Stimulated activated CD4-positive, alpha-beta T cell treated with anti-CD3 and anti-CD28 coated beads, Interleukin-2, amount 100 ng/mL, for 24 hours (primary cell): ENCODE measurements at places on chromosomes 5 and 9.

- no peak for DNase-seq
These were observed 1.2 kb downstream of the ROR2 start for GRCh38 chr9:91948597-91949391.

DNA sequence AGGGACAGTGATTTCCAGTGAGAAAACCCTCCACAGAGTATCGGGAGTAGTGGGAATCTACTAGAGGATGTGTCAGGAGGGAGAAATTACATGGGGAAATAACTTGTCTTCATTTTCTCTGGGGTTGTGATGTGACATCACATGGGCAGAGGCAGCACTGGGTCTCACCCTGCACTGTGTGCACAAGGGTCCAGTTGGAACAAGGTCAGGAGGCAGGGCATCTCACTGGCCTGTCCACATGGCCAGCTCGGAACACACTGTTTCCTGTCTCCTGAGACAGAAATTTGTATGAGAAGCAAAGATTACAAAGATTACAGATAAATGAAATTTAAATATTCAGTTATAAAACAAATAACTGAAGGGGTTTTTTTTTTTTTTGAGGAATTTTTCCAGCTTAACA lies 62.6 kb upstream of the ECM2 start:
- DNase-seq: no peak

- DNase-seq: no peak
These were observed 387.9 kb upstream of the DAP start for GRCh38 chr5:11148810-11149539.

DNA sequence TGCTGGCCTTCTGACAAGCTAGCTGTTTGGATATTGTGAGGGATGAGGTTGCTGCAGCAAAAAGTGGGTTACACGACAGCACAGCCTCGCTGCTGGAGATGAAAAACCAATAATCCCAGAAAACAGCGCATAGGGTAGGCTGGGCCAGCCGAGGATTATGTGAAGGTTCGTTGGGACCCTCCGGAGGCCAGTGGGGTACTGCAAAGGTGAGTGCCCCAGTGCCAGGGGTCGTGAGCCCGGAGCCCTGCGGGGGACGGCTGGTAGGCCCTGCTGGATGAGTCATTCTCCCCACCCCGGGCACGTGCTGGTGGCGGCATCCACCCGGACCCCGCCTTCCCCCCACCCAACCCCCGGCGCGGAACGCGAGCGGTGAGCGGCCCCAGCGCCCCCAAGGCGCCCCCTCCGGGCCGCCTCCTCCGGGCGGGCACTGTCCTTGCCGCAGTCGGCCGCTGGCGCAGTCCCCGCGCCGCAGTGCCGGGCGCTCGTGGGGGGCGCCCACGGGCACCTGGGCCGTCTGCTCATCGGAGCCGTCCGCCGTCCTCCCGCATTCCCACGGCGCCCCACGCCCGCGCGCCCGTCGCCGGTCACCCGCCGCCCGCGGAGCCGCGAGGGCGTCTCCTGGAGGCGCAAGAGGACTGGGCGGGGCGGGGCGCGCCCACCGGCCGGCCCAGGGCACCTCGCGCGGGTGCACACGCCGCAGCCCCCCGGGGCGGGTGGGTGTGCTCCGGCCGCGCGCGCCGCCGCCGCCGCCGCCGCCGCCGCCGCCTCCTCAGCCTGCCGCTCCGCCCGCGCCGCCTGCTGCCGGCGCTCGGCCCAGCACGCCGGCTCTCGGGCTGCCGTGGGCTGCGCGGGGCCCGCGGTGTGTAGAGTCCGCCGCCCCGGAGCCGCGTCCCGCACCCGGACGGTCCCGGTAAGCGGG lies at the start of gene PHF24:
PHF24 (plus strand) TSS at position 794 of the 919 bp plus-strand sequence. CDS start 13,014 bp downstream, outside the sequence.
- peak; percentile 25 for DNase-seq

DNA sequence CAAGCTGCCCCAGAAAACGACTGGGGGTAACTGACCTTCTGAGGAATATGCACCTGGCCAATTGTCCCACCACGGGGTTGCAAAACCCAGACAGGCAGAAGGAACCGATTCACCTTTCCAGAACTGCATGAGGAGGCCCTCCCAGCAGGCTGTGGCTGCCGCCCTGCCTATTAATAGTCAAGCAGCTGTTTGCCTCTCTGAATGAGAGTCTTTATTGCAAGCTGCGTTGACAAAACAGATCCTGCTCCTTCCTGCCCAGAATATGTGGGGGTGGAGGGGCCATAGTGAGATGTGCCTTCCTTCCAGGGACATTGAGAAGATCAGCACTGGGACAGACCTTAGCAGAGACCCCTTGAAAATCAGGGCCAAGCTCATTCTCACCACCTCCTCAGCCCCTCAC lies 18.3 kb upstream of the TCOF1 start:
- DNase-seq: no peak

DNA sequence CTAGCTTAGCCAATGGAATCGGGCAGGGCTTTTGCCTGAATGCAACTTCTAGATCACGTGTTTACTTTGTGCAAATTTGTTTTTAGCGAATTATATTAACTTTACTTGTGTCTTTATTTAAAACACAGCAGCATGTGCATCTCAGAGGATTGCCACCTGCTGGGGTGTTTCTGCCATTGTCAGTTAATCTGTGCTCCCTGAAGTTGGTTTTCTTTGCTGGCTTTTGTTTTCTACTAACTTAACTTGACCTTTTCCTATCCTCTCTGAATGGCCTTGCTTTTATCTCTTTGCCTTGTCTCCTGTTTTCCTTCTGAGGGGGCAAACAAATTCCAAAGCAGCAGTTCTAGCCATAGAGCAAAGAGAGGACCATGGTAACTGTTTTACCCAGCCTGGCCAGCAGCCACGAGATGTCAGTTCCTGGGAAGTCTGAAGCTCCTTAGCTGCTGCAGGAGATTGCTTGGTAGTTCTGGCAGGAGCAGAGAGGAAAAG lies 67.6 kb downstream of the ARHGEF28 start:
- DNase-seq: no peak

DNA sequence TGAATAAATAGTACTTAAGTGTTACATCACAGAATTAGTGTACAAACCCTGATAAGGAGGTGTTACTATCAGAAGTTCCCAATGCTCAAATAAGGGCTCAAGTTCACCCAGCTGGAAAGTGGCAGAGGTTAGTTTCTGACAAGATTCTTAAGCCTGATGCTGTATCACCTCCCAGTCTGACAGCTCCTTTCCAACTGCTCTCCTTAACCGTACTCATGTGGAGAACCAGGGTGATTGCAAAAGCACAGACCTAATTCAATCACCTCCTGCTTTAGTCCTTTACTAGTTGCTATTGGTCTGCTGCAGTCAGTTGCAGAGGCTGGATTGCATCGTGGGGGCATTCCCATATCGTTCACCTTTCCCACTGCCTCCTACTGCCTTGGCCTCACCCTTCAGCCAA lies 100.4 kb upstream of the ZNF618 start:
- DNase-seq: no peak

GRCh38 chr5:15948190-15948589 lies 231.4 kb downstream of the MARCHF11 start:
- DNase-seq: no peak

DNA sequence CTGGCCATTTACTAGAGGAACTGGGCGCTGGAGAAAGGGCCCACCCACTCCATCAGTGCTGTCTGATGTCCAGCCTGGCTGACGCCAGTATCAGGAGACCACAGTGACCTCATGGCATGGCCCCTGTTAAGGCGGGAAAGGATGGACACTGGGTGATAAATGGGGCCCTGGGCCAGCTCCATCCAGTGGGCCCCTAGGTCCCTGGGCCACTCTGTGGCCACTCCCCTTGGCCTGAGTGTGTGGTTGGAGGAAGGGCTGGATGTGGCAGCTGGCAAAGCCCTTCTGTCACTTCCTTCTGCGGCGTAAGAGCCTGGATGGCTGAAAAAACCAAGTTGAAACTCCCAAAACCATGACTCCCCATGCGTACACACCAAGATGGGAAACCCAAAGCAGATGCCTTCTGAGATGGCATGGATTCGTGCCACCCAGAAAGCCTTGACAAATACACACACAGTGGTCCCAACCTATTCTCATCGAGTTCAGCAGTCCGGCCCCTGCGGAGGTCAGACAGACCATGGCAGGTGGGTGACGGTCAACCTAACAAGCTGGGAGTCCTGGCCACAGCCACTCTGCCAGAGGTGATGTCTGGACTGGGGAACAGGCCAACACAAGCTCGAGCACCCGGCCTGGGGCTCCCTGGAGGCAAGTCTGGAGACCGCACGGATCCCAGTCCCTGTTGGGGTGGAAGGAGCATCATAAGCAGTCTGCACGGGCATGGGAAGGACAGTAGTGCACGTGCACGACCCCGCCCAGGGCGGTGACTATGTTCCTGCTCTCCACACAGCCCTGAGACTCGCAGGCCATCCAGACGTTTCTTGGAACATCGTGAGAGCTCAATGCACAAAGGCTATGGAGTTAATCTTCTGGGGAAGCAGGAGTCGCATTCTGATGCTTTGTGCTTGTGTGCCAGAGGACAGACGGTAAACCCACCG lies 45.2 kb upstream of the NOTCH1 start:
- DNase-seq: no peak

DNA sequence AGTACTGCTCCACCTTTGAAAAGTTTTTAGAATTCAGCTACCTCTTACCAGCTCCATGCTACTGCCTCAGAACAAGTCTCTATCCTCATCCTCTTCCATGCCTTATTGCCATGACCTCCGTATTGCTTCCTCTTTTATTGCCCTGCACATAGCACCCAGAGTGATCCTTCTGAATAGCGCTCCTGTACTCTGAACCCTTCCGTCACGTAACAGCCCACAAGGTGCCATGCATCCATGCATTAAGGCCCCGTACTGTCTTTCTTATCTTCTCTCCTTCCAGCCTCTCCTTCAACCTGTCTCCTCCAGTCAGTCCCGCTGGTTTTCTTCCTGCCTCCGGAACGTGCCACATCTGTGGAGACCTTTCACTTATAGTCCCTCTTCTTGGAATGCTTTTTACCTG lies 273.3 kb upstream of the SEMA6A start:
- no peak for DNase-seq

GRCh38 chr5:15214010-15214409 lies 286.0 kb upstream of the FBXL7 start:
- no peak for DNase-seq

GRCh38 chr5:154209591-154210081 lies 19.1 kb downstream of the GALNT10 start:
- DNase-seq: no peak

DNA sequence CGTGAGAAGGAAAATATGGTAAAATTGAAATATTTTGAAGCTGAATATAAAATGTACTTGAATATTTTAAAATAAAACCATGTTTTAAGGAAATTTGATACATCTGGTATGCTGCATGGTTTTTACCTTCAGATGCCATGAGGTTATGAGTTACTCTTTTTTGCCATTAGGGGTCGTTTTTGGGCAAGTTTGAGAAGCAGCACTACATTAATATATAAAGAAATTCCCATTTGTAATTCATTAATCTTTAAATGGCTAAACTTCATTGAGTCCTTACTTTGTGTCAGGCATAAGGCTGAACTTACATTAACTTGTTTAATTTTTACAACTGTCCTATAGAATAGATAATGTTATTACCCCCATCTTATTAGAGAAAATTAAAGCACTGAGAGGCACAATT lies 152.3 kb downstream of the KDM4C start:
- no peak for DNase-seq

DNA sequence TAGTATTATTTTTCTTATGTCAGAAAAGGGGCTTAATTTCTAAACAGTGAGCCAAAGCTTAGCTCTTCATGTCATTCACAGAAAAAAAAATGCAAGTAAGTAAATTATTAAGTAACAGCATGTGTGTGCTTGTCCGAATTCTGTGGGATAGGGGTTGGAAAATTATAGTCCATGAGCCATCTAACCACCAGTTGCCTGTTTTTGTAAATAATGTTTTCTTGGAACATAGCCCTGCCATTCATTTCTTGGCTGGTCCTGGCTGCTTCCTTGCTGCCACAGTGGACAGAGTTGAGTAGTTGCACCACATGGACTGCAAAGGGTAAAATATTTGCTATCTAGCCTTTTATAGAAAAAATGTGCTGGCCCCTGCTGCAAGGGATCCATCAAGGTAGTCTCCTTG lies 513.7 kb upstream of the WWC1 start:
- DNase-seq: no peak

DNA sequence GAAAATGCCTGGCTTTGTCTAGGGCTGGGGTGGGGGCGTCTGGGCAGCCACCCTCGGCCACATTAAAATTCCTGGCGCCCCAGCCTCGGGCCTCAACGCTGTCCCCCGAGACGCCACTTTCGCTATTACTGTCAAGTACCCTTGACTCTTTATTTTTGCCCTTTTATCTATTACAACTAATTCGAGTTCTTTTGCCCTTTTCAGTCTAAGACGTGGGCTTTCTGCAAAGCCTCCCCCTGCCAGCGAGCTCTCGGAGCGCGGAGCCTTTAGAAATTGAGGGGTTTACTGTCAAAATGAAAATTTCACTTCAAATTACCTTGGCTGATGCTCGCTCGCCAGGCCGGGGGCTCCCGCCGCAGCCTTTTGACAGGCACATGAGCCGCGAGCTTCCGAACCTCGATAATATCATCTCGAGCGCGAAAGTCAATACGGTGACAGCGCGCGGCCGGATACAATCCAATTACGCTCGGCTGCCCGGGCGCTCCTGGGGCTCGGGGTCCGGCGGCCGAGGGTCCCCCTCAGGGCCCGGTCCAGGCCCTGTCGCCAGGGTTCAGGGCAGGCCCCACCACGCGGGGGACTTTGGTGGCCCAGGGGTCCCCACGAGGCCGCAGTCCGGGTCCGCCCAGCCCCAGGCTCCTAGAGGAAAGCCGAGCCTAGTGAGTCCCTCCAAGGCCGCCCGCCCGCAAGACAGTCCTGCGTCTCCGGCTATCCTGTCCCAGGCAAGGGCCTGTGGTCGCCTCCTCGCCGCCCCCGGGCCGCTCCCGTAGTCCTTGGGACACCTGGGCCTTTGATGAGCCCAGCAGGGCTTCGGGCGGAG lies 6.7 kb downstream of the IRX4 start:
- no peak for DNase-seq

GRCh38 chr9:129489838-129490582 lies 130.9 kb downstream of the C9orf50 start:
- peak; percentile 59 for DNase-seq

DNA sequence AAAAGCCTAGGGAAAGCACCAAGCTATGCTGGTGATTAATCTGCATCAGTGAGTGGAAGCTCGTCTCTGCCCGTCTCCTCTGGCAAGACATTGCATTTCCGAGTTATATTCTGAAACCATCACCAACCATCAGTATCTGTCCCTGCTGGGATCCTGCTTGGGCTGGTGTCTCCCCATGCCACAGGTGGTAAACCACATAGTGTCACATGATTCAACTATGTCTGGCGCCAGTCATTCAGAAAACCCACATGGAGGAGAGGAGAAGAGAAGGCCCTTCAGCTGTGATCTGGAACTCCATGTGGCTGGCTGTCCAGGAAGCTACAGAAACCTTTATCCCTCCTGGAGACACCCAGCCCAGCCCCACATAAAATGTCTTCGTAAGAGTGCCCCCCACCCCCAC lies 4.8 kb downstream of the IL9 start:
- DNase-seq: peak; percentile 49

DNA sequence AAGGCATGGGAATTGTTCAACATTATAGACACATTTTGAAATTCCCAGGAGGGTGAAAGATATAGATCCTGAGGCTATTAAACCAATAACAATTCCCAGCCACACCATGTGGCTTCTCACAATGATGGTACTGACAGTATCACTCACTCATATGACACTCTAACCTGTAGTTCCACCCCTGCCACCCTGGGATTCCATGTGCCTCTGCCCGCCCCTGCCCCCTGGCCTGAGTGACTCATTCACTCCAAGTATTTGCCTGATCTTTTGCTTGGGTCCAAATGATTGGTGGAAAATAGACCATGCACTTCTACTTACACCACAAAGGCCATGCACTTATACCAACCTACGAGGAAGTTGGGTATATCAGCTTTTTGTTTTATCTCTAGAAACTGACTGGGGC lies 305.2 kb upstream of the DAB2 start:
- no peak for DNase-seq
